ENCODE measurements at places on chromosomes 2 and 18. TPM values are rescaled to one million over a fixed set of nuclear protein-coding genes. Genes with fewer than 3 reads are reported as not detected.

GRCh38 chr18:40531051-40531450 lies 1424.0 kb upstream of the PIK3C3 start:
- DNase-seq, result no peak

DNA sequence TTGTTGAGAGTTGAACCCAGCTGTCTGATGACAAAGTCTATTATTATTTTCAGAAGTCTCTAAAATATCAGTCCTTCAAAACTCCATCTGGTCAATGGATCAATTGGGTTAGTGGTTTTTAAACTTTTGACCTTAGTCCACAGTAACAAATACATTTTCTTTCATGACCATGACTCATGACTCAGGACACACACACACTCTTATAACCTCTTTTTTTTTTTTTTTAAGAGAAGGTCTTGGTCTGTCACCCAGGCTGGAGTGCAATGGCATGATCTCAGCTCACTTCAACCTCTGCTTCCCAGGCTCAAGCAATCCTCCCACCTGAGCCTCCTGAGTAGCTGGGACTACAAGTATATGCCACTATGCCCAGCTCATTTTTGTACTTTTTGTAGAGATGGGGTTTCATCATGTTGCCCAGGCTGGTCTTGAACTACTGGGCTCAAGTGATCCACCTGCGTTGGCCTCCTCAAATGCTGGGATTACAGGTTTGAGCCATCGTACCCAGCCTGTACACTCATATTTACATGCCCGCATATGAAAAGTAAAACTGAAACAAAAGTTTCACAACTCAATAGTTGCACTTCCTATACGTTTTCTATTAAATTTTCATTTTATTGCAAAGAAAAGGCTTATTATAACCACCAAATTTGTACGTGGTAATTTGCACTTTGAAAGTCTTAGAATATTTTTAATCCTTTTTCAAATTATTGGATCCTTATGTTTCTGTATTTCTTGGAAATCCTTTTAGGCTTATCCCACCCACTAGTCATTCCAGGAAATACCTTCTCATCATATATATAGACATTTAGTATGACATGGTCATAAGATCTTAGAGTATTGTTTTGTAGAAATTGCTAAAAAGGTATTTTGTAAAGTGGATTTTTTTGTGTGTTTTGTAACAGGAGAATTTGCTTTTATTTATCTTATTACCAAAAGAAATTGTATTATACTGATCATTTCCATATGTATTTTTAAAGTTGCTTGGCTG lies 199.0 kb downstream of the LPIN1 start:
- DNase-seq, result no peak

- DNase-seq, result no peak
Observed at GRCh38 chr2:61045226-61045625, 20.4 kb upstream of the SANBR start.

EPHA4 gene
- polyA plus RNA-seq, result 6.3 TPM

- no peak for DNase-seq
Observed at GRCh38 chr2:167509586-167509985, 621.3 kb downstream of the XIRP2 start.

DNA sequence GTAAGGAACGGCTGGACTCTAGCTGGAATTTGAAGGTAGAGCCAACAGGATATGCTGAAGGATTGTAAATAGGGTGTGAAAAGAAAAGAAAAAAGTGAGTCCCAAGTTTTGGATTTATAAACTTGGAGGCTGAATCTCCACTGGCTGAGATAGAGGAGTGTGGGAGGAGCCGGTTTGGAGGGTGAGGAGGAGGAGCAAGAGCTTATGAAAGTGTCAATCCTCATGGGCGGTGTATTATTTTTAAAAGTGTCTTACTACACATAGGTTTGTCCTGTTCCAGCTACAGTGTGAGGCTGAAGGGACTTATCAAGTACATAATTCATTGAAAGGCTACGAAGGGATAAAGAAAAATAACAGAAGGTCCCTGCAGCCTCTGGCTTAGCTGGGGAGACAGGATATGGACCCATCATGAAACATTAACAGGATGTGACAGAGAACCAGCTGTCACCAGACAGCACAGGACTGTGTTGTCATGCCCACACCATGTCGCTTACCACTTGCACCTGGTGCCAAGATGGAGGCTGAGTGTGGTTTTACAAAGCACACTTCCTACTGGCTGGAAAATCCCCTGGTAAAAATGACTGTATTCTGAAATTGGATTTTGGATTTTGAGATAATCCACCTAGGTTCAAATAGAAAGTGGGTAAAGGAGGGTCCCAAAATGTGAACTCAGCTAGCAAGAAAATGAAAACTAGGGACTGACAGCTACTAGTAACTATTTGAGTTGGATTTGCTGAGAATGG lies 2.5 kb upstream of the MREG start:
- no peak for DNase-seq

DNA sequence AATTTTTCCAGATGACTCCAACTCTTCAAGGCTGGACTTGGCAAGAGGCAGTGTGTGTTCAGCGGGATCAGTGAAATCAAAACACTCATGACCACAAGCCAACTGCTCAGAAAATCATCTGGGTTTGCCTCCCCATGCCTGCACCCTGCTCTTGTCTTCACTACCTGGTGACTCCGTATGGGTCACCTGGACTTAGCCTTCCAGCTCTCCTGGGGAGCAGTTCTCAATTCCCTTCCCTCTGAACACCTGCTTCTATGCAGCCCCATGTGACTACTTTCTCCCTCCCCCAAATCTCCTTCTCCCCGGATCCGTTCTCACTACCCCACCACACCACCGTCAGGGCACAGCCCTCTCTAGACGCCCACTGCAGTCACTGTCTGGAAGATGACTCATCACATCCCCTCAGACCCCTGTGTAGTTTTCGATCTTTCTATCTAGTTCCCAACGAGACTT lies 130.2 kb upstream of the ID2 start:
- DNase-seq, result peak; percentile 12

DNA sequence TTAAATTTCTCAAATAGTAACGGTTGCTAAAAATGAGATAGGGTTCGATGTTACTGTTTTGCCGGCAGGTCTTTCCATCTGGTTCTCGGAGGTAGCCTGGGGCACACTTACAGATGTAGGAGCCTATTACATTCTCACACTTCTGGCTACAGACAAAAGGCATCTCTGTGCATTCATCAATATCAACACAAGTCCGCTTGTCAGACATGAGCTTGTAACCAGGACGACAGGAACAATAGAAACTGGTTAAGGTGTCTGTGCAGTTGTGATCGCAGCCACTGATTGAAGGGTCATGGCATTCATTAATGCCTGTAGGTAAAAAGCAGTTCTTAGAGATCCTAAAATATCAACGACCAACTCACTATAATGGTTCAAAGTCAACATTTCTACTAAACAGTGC lies 116.3 kb downstream of the DHRS9 start:
- no peak for DNase-seq

DNA sequence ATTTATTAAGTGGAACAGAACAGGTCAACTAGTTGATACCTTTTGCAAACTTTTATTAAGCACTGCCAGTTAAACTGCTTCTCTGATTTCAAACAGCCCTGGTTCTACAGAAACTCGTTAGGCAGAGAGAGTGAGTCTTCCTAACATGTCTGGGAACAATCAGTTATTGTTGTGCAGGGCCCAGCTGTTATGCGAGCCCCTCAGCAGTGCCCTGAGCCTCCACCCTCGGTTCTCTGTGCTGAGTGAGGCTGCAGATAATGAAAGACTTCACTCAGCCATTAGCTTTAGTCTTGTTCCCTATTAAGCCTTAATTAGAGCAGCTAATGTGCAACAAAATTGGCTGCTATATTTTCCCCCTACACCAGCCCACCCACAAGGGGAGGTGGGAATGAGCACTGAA lies 39.6 kb downstream of the KCTD18 start:
- DNase-seq, result no peak

- no peak for DNase-seq
Observed at GRCh38 chr2:8872821-8873432, 35.5 kb upstream of the KIDINS220 start.

AQP12B gene
- polyA plus RNA-seq, result not detected

DNA sequence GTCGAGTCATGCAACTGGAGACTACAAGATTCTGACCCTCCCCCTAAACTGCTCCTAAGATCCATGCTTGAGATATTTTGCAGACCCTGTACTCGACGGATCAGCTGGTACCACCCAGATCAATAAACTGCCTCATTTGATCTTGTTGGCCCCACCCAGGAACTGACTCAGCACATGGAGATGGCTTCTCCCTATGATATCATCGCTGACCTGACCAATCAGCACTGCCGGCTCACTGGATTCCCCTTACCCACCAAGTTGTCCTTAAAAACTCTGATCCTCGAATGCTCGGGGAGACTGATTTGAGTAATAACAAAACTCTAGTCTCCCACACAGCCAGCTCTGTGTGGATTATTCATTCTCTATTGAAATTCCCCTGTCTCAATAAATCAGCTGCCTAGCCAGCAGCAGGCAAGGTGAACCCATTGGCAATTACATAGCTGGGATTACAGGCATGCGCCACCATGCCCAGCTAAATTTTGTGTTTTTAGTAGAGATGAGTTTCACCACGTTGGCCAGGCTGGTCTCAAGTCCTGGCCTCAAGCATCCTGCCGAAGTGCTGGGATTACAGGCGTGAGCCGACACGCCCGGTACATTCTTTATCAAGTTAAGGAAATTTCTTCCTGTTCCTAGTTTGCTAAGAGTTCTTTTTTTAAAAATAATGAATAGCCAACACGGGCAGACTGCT lies 43.6 kb downstream of the VPS54 start:
- DNase-seq, result no peak

- DNase-seq, result no peak
Observed at GRCh38 chr2:12066986-12067385, 320.6 kb downstream of the LPIN1 start.

BMP10 gene
- not detected for polyA plus RNA-seq

- DNase-seq, result no peak
Observed at GRCh38 chr2:168727904-168728470, 74.5 kb upstream of the NOSTRIN start.

- DNase-seq, result no peak
Observed at GRCh38 chr18:58394602-58395425, 234.1 kb downstream of the ALPK2 start.

DNA sequence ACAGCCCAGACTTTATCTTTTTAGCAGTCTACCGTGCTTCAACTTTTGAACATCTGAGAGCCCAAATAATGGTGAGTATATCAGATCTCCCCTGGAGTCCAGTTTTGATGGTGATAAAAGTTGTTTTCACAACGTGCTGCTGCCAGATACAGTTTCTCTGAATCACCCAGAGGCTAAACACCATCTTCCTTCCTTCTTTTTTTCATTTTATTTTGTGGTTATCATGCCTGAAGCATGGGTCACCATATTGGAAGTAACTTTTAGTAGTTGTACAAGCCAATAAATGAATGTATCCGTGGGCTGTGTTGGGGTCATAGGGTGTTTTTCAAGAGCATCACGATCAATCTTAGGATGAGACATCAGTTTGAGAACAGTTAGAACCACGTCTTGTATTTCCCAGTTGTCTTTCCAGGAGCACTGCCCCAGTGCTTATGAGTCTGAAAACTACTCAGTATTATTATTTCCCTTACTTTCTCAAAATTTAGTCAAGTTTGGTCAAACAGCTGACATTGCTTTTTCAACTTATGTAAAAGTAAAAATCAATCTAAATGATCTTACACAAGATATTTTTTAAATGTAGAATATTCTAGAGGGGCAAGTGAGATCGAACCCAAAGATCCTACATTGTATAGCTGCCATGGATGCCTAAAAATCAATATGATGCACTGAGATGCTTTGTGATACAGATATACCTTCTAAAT lies 311.4 kb downstream of the CTNNA2 start:
- DNase-seq, result no peak

GRCh38 chr2:100235581-100235980 lies 86.7 kb downstream of the LONRF2 start:
- no peak for DNase-seq

DNA sequence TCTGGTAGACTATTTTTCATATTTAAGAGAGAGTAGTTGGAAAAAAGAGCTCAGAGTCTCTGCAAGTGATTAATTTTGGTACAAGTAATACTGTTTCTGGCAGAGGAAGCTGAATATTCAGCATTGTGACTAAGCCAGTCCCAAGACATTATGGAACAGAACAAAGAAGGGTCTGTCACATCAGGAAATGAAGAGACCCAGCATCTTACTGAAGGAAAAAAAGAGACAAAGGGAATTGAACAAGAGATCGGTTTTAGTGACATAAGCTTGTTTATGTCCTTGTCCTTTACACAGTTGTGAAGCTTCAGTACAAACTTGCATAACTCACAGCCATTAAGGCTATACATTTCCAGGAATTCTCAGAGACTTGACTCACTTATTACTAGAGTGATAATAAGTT lies 568.5 kb upstream of the SLC8A1 start:
- no peak for DNase-seq

DNA sequence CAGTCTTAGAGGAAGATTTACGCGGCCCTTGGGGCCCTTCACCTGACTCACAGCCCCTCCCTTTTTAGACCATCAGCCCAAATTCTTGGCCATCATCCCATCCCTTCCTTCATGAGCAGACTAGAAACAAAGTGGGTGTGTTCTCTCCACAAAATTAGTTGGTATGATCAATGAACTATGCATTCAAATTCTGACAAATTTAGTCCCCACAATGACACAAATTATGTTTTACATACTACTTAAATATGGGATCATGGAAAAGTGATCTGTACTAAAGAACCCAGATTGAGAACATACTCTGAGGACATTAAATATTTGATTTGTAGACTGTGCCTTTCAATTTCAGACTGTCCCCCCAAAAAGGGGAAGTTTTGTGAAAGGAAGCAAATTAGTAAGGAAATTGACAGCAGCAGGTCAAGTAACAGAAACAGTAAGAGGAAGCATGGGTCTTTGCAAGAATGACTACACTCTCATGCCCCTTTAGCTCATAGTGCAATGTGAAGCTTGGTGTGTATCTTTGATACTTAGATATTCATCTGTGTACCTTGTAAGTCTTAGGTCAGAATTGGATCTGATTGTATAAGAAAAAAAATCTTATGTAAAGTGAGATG lies 2.2 kb upstream of the MAPRE2 start:
- DNase-seq, result no peak

- DNase-seq, result no peak
Observed at GRCh38 chr2:197599285-197599965, 76.0 kb downstream of the RFTN2 start.

TP53I3 gene
- polyA plus RNA-seq, result 1.7 TPM

DNA sequence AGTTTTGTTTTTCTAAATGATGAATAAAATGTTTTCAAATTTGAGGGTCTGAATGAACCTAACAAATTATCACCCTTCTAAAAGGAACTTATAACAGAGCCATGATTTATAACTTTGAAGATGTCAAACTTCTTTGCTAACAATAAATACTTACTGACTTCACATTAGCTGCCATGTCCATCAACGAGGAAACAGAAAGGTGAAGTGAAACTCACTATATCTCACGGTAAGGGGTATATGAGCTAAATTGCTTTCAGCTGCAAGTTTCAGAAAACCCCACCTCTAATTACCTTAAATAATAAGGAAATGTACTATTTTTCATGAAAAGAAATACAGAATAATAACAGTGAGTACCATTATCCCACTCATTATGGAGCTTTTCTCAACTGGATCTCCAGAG lies 350.8 kb upstream of the NT5C1B start:
- DNase-seq, result no peak

KIF5C gene
- 0.31 TPM for polyA plus RNA-seq

- peak; percentile 36 for DNase-seq
Observed at GRCh38 chr2:68284896-68285295, 32.6 kb upstream of the PPP3R1 start.

- DNase-seq, result no peak
Observed at GRCh38 chr18:48567388-48567787, 28.6 kb downstream of the CTIF start.

SOX11 gene
- not detected for polyA plus RNA-seq

- DNase-seq, result no peak
Observed at GRCh38 chr2:105746177-105747080, 1.7 kb downstream of the NCK2 start.
